ENCODE measurements at places on chromosomes 11 and 22.
A peak's percentile ranks its signal among the peaks of the same experiment; 100 is the strongest.

- no peak for DNase-seq
These were observed 2.9 kb downstream of the SC5D start for GRCh38 chr11:121295246-121296029.

DNA sequence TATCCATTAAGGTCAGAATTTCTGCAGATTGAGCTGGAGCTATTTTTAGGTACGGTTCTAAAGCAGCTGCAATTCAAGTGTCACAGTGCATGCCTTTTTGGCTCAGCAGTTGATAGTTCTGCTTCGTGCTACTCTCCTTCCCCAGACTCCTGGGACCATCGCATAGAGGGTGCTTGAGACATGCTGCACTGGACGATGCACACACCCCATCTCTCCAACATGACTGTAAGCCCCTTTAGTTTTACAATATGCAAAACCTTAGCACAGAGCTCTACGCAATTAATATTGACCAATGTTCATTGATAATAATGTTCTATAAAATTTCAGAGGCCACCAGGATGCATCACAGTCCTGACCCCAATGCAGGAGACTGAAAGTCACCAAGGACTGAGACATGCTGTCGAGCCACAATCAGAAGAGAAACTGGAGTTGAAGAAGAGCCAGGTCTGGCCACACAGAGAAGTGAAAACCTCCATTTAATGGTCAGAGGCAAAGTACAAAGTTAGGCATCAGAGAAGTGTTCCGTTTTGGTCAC is 120.9 kb upstream of the ZC3H12C start:
- DNase-seq, result no peak

DNA sequence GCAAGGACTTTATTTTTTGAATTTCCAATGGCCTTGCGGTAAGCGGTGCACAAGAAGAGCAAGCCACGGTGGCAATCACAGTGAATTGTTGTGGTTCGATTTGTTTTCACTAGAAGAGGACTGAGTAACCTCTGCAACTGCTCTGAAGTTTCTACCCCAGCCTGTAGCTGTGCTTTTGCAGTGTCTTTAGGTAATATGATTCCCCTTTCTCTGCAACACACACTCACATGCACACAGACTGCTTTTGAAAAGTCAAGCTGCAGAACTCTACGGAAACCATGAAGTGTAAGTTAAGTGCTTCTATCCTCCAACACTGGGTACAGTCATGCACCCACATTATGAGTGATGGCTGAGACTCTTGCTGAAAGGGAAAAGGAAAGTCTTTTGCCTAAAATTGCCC is 38.4 kb downstream of the CD44 start:
- peak; percentile 25 for DNase-seq

- no peak for DNase-seq
These were observed 52.2 kb downstream of the NFAM1 start for GRCh38 chr22:42379966-42380537.

GRCh38 chr11:103234974-103235373 is 125.7 kb downstream of the DYNC2H1 start:
- DNase-seq, result no peak

DNA sequence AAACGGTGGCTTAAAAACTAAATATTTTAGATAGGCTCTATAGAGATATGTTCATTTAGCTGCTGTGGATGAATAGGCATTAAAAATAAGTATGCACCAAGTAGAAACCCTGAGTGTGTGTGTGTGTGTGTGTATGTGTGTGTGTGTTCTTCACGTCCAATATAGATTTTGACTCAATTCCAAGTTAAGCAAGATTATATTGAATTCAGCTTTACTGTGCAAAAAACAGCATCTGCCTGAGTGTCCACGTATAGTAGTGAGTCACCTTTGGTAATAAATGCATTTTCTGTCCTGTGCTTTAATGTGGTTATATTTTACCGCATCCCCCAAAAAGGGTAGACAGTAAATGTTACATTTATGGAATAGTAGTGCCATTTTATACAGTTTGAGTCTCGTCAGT is 71.2 kb downstream of the PDHX start:
- no peak for DNase-seq

DNA sequence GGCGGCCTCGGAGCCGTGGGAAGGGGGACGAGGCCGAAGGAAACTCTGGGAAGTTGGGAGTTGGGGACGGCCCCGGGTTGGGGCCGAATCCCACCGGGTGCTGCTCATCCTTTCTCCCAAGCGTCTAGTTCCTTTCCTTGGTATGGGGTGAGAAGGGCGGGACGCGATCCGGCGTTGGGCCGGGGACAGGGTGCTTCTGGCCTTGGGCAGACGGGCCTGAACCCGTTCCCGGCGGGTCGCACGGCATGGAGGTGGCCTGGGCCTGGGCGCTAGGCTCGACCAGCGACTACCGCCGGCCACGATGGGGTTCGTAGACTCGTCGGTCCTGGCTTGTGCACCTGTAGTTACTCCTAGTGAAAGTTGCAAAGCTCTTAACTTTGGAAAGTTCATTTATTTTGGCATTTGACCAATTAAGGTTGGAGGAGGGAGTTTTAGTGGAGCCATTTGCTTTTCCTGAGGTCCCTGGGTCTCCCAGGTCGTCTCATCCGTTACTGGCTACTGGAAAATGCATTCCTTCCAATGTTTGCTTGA is 1.0 kb downstream of the SYT9 start:
- no peak for DNase-seq

- DNase-seq, result no peak
These were observed 77.8 kb downstream of the UBASH3B start for GRCh38 chr11:122733318-122733717.

DNA sequence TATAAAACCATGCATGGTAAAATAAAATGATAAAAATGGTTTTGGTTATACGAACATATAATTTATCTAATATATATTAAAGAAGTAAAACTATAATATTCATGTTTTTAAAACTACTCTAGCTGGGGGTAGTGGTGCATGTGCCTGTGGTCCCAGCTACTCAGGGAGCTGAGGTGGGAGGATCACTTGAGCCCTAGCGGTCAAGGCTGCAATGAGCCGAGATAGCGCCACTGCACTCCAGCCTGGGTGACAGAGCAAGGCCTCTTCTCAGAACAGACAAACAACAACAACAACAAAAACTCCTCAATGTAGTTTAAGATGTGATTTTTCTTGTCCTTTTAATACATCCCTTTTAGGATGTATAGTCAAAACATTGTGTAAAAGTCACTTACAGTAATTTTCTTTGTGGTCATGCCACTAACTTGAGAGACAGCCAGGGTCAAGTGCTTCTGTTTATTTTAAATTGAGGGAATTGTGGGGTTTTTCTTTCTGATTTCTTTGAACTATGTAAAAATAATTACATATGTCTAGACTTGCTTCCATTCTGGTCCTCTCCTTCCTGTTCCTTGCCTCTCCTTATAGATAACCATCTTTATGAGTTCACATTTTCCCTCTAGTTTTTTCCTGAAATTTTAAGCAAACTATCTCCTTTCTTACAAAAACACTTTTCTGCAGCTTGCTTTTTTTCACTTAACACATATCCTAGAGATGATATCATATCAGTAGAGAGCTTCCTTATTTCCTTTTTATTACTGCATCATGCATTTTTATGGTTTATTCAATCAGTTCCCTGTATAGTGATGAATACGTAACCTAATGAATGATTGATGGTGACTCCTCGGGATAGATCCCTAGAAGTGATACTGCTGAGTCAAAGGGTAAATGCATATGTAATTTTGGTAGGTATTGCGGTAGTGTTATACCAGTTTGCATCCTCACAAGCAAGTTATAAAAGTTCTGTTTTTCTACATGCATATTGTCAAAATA is 9.1 kb downstream of the OR2AT4 start:
- DNase-seq, result no peak

DNA sequence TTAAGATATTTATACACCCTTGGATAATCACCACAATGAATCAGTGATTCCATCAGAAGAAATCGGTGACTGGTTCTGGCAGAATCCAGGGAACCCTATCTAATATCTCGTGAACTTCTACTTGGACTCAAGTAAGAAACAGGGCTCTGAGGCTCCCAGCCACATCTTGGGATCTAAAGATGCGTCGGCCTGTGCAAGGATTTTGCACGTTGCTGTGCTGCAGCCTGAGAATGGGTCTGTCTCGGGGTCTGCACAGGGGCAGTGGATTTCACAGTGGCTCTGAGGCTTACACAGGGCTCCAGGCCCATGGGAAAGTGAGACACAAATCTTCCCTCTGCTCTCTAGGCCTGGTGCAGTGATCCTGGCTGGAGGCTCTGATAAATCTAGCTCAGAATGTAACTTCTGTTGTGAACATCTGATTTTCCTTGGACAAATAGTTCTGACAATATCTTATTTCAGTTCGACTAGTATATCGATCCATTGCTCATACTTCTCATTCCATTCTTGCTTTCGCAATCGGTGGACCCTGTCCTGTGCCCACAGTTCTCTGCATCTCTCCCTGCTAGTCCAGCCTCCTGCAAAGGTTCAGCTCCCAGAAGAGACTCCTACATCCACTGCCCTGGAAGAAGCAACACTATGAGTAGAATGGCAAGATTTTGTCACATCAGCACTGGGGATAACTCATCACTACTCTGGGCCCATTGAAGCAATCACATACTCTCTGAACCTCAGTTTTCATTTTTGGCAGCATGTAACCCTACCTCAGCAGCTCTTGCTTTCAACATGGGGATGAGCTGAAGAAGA is 105.5 kb upstream of the TOP3B start:
- DNase-seq, result no peak
